Bronchial smooth muscle cell (primary cell): ENCODE measurements at places on chromosomes 13 and 19. TPM values are rescaled to one million over a fixed set of nuclear protein-coding genes. Genes with fewer than 3 reads are reported as not detected.

The CFD gene
- total RNA-seq: 56.0 and 362 TPM in 2 replicates

The IFNL1 gene
- total RNA-seq: not detected in 2 replicates

The MBD3 gene
- 64.8 and 69.3 TPM in 2 replicates for total RNA-seq

The MUC16 gene
- total RNA-seq: under 0.01 TPM in 1 of 2 replicates, not detected in the other

The CEACAM5 gene
- not detected in 2 replicates for total RNA-seq
